ENCODE measurements at places on chromosomes 11 and 22.

- peak; percentile 24 for DNase-seq
Measured at GRCh38 chr11:86182976-86183584, 61.5 kb upstream of the EED start.

GRCh38 chr22:32660292-32660691 lies 141.2 kb upstream of the TIMP3 start:
- peak; percentile 46 for DNase-seq

DNA sequence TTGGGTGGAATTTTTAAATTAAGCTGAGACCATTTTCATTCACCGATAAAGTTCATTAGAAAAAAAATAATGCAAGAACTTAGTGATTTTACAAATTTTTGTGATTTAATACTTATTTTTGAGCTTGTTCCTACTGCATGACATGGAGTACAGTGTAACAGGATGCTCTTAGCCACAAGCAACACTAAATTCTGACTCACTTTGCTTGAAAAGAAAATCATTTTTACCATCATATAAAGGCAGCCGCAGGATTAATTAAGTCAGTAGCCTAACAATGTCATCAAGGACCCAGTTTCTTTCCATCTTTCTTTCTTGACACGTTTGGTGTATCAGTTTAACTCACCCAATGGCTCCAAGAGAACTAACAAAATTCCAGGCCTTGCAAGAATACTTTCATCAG lies 540.3 kb upstream of the LUZP2 start:
- no peak for DNase-seq

GRCh38 chr11:110373051-110373702 lies 56.6 kb upstream of the FDX1 start:
- DNase-seq: no peak

DNA sequence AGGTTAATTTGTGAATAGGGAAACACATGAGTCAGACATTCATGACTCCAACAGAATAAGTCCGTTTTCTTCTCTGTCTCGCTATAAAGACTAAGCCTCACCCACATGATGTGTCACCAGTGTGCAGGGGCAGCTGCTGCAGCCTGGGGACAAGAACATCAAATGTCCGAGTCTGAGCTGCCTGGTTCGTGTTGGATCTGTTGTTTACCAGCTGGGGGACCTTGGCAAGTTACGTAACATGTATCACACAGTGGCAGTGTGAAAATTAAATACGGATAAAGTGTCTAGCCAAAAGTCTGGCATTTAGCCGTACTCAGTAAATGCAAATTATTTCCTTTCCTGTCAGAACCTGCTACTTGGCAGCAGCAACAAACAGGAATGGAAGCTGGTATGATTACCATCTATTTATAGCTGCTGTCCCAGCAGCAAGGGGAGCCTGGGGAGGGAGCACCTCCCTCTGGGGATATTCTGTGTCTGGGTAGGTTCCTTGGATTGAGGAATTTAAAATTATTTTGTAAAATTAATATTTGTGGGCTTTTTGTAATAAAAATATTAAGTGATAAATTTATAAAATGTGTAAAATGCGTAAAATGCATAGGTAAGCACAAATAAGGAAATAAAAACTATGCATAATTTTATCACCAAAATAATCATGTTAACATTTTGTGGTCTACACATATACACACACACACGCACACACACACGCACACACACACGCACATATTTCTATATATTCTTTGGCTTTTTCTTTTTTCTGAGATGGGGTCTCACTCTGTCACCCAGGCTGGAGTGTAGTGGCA lies 1.3 kb upstream of the CLDN25 start:
- DNase-seq: no peak

GRCh38 chr11:117997406-117997805 lies 11.2 kb downstream of the IL10RA start:
- no peak for DNase-seq

GRCh38 chr22:49879871-49880270 lies 26.2 kb downstream of the ZBED4 start:
- DNase-seq: no peak

DNA sequence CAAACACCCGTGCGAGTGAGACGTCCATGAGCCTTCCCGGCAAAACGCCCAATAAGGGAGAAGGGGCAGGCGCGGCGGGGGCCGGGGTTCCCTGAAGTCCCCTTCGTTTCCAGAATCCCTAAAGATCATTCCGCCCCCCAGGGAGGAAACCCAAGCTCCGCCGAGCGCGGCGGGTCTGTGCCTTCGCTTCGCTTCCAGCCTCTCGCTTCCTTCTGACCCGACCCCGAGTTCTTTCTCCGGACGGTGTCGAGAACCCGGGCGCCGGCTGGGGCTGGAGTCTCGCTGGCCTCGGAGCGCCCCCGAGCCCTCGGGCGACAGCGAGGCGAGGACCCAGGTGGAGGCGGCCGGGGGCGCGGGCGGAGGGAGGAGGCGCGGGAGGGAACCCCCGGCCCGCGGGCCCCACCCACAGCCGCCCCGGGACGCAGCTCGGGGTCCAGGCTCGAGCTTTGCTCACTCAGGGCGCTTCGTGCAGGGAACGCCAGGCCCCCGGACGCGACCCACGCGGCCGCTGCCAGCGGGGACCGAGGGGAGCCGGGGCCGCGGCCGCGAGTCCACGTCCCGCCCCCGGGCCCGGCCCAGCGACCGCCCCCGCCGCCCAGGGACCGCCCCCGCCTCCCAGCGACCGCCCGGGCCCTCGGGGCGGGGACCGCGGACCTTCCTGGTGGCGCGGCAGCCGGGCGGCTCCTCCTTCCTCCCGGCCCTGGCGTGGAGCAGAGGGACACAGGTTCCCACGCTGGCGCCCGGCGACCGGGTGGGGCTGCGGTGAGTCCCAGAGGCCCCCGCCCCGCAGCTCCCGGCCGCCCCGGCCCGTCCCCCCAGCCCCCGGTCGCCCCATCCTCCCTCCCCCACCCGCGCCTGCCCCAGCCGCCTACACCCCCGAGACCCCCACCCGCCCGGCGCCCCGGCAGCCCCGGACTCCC lies at the start of gene PGGHG:
TSS of gene PGGHG (plus strand) at position 649 of the 920 bp plus-strand sequence. CDS start 691 bp downstream, outside the sequence.
- DNase-seq: peak; percentile 47

DNA sequence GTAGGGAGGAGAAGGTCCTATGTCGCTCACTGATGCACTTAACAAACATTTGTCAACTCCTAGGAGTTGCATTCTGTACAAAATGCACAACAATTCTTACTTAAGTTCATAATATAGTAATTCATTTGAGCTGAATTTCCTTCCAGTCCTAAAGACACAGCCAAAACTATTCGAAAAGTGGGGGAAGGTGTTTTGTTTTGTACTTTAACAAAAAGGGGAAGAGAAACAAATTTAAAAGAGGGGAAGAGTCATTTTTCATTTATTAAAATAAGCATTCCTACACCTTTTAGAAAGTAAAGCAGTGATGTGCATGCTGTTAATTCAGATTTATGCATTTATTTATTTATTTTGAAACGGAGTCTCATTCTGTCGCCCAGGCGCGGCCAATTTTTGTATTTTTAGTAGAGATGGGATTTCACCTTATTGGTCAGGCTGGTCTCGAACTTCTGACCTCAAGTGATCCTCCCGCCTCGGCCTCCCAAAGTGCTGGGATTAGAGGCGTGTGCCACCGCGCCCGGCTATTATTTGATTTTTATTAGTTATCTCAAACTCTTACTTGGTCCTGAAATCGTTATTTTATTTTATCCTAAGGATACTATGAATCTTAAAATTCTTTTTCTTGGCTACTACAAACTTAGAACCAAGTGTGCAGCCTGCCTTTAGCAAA lies 1.1 kb upstream of the FANCF start:
- no peak for DNase-seq

DNA sequence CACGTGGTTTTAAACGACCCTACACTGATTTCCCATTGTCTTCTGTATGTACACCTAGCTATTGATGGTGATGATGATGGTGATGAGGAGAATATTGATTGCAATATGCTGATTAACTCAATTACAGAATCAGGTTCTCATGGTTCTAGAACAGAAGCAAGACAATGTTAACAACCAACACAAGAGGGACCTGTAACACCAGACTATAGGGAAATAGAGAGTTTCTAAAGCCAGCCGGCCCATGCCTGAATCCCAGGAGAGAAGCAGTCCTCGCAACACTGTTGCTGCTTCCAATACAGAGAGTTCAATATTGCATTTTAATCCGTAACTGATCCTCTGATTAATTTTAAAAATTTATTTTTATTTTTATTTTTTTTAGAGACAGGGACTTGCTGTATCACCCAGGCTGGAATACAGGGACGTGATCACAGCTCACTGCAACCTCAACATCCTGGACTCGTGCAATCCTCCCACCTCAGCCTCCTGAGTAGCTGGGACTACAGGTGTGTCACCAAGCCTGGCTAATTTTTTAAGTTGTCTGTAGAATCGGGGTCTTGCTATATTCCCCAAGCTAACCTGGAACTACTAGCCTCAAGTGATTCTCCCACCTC lies 22.2 kb upstream of the UBASH3B start:
- peak; percentile 17 for DNase-seq

GRCh38 chr22:20803696-20804324 lies 29.9 kb downstream of the SERPIND1 start:
- peak; percentile 23 for DNase-seq

DNA sequence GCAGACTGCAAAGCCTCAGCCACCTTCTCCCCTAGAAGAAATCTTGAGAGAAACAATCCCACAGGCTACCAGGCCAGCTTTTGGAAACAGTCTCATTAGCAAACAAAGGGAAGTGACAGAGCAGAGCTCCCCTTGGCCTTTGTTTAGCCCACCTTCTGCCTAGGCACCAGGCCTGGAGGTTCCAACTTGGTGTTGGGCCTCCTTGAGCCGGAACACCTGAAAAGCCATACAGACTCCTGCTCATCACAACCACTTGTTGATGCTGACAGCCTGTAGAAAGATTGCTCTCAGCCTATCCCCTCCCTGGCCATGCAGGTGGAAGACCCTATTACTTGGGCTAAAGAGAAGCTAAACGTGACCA lies 26.6 kb downstream of the KCNQ1OT1 start:
- no peak for DNase-seq

DNA sequence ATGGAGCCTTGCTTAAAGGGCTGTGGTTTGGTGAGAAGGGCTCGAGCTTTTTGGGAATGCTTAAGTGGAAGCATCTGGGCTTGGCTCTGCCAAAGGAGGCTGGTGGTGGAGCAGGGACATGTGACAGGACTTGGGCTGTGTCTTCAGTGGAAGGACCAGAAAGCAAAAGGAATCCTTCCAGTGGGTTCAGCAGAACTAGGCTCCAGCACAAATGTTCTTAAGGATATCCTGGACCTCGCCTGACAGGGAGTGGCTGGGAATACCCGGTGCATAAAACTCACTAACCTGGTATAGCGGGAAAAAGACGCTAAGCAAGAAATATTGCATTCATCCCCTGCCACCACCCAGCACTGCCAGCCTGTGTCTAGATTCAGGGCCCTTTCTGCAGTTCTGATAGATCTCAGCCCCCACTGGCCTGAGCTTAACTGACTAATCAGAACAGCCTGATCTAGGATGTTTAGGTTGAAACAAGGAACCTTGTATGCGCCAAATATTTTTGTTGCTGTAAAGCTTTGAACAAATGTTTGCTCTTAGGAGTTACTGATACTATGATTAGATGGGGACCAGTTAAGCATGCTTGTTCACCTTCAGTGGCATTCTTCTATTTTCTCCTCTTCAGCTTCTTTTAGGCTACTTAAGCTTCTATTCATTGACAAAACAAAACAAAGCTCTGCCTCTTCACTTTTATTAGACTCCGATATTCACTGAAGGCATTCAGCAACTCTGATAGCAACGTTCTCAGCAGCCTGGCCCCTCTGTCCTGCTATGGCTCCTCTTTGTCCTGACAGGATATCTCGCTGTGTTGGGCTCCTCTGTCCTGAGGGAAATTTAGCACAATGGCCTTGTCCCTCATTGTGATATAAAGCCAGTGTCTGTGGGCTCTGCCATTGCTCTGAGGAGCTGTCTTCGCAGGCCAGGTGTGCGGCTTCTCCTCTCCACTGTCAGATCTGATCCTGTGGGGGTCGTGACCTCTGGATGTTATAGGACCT lies 25.0 kb downstream of the PPFIBP2 start:
- DNase-seq: no peak

DNA sequence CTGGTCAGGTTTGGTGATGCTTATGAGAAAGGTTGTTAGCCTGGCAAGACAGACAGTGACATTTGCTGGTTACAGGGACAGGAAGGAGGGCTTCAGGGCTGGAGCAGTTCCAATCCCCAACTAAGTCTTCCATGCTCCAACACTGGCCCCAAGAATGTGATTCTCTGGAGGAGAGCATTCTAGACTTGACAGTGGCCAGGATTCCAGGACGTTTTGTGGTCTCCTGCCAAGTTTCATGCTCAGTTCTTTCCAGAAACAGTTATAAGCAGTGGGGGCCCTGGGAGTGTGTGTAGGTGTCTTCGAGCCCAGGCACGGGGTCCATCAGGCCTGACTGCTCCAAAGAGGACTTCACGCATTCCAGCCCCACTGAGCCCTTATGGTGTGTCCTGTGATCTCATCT lies 8.9 kb upstream of the GRK3 start:
- no peak for DNase-seq

GRCh38 chr11:125949271-125950177 lies 3.7 kb downstream of the VSIG10L2 start:
- no peak for DNase-seq

DNA sequence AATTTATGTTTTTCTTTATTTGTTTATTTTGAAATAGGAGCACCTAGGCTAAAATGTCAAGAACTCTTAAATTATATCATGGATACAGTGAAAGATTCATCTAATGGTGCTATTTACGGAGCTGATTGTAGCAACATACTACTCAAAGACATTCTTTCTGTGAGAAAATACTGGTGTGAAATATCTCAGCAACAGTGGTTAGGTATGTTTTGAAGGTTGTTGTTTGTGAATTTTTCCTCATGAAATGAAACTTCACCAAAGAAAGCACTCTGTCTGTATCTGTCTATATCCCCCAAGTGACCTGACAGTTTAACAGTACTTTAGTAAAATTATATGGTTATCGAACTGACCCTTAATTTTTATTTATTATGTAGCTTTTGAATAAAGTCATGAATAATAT lies 12.8 kb downstream of the ATM start:
- peak; percentile 27 for DNase-seq

- no peak for DNase-seq
Measured at GRCh38 chr22:45562537-45563361, 60.1 kb downstream of the FBLN1 start.

GRCh38 chr22:30998329-30998728 lies 29.3 kb downstream of the TUG1 start:
- no peak for DNase-seq

GRCh38 chr11:124340142-124340447 lies 20.1 kb upstream of the OR8D2 start:
- no peak for DNase-seq

DNA sequence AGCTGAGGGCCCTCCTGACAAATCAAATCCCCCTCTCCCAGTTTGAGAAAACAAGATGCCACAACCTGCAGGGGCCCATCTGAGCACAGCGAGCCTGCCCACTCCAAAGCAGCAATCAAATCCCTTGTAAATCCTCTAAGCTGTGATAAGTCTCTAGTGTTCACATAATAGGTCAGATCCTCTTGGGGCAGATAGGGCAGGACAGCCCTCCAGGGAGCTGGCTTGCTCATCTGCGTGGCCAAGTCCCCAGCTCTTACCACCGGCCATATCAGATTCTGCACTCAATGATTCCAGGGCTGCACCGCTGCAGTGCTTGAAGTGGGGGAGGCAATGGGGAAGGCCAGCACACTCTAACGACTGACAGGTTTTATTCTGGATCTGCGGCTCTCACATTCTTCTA lies 29.6 kb upstream of the FLI1 start:
- no peak for DNase-seq

GRCh38 chr11:12478743-12479142 lies 101.4 kb downstream of the PARVA start:
- no peak for DNase-seq

Measured in CD4-positive, alpha-beta T cell treated with Interleukin-4 for 1 hour (primary cell).